ENCODE measurements at places on chromosomes 7 and 10.

DNA sequence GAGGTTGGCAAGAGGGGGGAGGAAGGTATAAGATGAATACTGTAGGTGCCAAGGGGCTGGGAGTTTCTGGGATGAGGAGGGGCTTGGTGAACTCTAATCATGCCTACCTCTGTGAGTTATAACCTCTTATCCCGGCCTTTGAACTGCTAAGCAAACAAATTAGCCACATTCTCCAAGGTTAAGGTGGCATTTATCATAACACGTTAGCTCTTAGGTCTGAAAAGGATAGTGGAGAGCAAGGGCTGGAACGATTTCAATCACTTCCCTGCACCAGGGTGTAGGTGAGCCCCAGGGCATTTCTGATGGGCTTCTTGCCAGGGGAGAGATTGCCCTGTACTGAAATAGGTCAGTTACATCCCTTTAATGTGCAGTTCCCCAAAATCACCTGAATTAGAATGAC lies 28.6 kb upstream of the DMBT1 start:
- no peak for DNase-seq

DNA sequence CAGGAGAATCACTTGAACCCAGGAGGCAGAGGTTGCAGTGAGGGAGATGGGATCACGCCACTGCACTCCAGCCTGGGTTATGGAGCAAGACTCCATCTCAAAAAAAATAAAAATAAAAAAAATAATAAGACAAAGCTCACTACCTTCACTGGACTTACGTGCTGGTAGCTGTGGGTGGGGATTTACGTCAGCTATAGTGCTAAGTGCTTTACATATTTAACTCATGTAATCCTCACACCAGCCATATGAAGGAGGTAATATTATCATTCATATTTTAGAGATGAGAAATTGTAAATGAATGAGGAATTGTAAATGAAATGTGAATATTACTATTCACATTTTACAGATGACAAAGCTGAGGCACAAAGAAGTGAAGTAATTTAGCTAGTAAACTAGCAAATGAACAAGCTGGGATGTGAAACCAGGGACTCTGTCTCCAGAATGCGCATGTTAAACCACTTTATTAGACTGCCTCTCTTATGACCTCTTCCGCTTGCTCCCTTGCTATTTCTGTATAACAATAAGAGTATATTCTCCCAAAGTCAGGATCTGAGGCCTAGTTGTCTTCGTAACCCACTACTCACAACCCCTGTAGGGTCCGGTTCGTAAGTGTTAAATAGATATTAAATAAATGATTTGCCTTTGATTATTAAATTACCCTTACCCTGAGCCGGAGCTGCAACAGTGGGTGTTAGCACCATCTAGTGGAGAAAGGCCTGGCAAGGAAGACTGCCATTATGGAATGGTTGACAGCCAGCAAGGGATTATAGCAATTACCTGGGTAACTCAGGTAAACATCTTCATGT lies 70.2 kb downstream of the HTR7 start:
- DNase-seq = no peak

DNA sequence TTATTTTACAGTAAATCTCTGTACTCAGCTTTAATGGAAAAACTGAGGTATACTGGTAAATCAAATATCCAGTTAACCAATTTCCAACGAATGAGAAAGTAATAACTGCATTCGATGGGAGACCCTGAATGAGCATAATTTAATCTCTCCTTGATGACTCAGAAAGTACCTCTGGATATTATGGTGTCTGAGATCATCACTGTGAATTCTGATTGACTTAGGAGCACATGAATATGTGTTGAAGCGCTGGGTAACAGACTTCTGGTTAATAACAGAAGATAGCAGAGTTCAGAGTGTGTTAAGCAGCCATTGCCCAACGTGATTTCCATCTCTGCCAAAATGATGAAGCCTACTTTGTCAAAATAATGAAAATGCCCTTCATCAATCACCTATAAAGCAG lies 116.6 kb downstream of the NRP1 start:
- no peak for DNase-seq

DNA sequence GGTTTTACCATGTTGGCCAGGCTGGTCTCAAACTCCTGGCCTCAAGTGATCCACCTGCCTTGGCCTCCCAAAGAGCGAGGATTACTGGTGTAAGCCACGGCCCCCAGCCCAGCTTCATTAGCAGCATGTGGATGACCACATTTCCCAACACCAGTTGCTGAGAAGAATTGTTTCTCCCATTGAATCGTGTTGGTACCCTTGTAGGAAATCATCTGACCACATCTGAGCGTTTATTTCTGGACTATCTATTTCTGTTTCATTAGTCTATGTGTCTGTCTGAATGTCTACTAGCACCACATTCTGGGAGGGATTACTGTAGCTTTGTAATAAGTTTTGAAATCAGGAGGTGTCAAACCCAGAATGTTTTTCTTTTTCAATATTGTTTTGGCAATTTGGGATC lies 89.6 kb downstream of the LCOR start:
- DNase-seq = no peak

DNA sequence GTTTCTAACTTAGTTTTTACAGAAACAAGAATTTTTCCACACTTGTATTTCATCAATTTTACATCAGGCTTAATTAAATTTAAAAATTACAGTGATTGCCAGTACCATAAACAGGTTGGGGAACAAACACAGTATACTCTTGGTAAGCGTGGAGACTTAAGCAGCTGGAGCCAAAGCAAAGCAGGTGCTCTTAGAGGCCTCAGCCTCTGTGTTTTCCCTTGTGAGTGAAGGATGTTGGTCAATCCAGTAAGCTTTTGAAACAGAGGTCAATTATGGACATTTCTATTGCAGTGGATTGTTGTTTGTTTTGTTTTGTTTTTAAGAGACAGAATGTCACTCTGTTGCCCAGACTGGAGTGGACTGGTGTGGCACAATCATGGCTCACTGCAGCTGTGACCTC lies 100.6 kb upstream of the CELF2 start:
- no peak for DNase-seq

GRCh38 chr10:88194041-88194887 lies 330.8 kb downstream of the PTEN start:
- no peak for DNase-seq

DNA sequence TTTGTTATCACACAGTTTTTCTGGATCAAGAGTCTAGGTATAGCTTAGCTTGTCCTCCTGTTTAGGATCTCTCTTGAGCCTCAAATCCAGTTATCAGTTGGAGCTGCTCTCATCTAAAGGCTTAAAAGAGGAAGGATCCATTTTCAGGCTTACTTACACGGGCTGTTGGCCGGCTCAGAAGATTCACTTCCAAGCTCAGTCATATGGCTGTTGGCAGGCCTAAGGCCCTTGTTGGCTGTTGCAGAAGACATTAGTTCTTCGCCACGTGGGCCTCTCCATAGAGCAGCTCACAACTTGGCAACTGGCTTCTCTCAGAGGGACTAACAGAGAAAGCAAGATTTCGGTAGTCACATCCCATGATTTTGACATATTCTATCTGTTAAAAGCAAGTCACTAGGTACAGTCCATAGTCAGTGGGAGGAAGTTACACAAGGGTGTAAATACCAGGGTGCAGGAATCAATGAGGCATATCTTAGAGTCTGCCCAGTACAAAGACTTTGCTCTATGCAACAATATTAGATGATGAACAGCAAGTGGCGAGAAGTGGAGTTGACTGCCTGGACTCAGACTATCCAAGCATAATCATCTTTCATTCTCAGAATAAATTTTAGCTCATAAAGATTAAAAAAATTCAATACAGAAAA lies 280.1 kb upstream of the MBL2 start:
- no peak for DNase-seq

- DNase-seq = no peak
Observed at GRCh38 chr10:77580482-77580881, 57.1 kb downstream of the KCNMA1 start.

GRCh38 chr10:63415640-63416244 lies 50.0 kb downstream of the JMJD1C start:
- no peak for DNase-seq

GRCh38 chr10:71957546-71958275 lies 6.5 kb upstream of the CHST3 start:
- no peak for DNase-seq

- no peak for DNase-seq
Observed at GRCh38 chr10:94018107-94018506, 24.4 kb downstream of the PLCE1 start.

DNA sequence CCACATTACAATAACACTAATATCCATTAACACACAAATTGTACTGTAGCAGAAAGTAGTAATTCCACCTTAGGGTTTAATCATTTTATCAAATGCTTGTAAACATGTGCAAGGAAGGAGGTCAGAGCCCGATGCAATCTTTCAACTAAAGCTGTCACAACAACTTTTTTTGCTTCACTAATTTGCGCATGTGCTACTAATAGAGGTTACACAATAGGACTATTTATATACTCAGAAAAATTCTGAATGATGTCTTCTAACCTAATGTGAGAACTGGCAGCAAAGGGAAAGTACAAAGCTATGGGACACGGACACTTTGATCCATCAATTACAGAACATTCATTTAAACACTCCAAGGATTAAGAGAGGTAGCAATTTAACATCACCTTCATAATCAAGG lies 244.4 kb downstream of the CHCHD3 start:
- no peak for DNase-seq

GRCh38 chr7:118264836-118265235 lies 40.3 kb downstream of the ANKRD7 start:
- no peak for DNase-seq

GRCh38 chr7:35705932-35706461 lies 11.1 kb upstream of the HERPUD2 start:
- DNase-seq = no peak

- DNase-seq = no peak
Observed at GRCh38 chr7:112056409-112056808, 149.8 kb downstream of the DOCK4 start.

GRCh38 chr10:3785851-3786271 lies 852 bp upstream of the KLF6 start:
- DNase-seq = no peak

DNA sequence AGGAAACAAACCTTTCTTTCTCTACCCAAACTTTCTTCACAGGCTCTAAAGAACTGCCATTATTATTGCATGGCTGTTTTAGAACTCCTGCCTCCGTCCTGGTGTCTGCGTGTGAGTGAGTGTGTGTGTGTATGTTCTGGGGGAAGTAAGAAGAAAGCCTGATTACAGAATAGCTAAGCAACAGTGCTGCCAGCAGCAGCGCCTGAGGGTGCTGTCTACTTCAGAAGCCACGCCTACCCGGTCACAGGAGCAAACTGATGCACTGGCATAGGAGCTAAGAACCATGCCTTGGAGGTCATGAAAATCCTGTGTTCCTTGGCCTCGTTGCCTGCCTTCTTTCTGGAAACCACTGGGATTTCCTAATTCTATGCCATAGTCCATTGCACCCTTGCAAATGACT lies 25.2 kb downstream of the LIPK start:
- no peak for DNase-seq

GRCh38 chr10:75688506-75689300 lies 257.3 kb downstream of the LRMDA start:
- no peak for DNase-seq

DNA sequence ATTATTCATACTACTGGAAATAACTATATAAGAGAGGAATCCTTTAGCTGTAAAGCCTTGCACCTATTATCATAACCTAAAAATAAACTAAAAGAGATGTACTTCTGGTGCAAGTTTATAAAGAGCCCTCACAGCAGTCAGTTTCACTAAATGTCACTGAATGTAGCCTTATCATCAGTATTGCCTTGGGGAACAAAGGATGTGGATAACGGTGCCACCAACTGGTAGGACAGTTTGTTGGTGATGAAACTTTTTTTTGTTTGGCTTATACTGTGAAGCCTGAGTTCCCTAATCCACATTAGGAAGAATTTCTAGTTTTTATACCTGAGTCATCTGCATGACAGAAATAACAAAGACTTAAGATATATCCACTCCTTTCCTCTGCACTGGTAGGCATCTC lies 117.9 kb upstream of the COL1A2 start:
- no peak for DNase-seq

- DNase-seq = no peak
Observed at GRCh38 chr7:76364198-76364584, 5.4 kb upstream of the YWHAG start.

DNA sequence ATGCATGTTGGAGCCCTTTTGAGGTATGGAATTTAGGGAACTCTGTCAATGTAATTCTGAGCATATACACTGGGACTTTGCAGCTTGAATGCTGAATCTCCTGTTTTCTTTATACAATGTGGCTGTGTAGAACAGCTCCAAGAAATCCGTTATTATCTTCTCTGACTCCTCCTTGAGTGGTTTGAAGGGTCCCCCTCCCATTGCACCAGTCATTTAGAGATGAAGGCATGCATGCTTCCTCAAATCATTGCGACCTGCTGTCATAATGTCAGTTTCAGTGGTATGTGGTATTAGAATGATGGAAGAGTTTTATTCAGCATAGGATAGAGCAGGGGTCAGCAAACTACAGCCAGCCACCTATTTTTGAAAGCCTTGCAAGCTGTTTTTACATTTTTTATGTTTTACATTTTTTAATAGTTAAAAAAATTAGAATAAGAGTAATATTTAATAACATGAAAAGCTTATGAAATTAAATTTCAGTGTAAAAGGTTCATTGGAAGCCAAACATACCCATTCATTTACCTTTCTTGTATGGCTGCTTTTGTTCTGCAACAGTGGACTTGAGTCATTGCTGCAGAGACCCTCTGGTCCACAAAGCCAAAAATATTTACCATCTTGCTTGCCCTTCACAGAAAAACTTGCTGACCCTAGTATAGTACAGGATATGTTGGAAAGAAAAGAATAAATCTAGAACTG lies 8.1 kb downstream of the STK17A start:
- no peak for DNase-seq

DNA sequence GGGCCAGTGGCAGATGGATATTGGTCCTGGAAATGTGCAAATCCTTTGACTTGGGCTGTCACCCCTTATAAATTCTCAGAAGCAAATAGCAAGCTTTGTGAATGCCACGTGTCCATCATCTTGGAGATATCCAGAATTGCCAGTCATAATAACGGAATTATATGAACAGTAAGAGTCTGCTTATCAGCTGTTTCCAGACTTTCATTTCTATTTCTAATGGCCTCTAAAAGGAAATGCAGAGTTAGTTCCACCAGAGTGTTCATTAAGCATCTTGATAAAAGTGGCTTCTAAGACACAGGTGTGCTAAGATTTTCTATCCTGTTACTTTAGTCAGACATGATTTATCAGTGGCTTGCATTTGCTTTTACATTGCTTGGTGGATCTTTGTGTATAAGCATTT lies 87.4 kb downstream of the RAMP3 start:
- DNase-seq = no peak

DNA sequence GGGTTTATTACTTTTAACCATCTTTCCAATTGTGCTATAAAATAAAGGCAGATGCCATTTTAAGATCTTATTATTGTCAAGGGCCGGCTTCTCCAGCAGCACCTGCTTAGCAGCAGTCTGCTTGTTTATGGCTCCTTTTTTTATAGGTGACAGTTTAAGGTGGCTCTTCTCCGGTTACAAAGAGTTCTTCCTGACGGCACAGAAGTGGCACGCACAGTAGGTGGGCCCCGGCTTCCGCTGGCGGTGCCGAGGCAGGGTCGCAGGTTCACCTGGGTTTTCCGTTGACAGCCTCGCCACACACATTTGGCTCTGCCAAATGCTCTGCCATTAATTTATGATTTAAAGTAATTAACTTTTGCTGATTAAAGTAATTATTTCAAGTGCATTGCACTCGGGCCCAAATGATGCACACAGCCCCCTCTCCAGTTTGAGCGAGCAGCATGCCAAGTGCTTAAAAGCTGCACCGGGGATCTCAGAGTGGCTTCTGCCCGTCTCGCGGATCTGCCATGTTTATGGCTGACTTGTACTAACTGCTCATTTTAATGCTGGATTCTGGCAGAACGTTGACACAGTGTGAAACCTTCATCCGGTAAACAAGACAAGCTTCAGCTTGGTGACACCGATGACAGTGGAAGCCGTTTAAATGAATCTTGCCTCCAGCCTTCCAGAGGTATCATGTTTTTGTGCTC lies 355.1 kb upstream of the MKI67 start:
- DNase-seq = no peak

All from putamen (tissue), 1 donor.